ENCODE measurements at places on chromosomes 2 and 18. TPM values are rescaled to one million over a fixed set of nuclear protein-coding genes. Genes with fewer than 3 reads are reported as not detected.

DNA sequence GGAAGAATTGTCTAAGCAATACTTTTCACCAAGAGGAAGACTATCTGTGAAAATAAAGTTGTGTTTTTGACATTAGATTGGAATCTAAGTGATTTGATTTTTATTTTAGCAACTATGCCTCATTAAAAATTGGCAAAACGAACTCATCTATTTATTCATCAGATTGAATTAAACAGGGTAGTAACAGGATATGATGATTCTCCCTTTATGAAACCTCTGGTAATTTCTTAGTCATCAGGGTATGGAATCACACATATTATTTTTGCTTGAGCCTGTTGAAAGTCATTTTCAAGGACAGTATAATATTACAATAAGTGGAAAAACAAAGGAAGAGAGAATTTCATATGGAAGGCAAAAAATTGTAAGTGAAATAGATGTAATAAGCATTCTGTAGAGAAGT, 22.0 kb downstream of the ZNF804A start:
- DNase-seq, result no peak

Gene SLC38A11
- not detected for total RNA-seq

Gene ATP6V1C2
- total RNA-seq, result not detected

Gene SERPINB4
- total RNA-seq, result not detected

DNA sequence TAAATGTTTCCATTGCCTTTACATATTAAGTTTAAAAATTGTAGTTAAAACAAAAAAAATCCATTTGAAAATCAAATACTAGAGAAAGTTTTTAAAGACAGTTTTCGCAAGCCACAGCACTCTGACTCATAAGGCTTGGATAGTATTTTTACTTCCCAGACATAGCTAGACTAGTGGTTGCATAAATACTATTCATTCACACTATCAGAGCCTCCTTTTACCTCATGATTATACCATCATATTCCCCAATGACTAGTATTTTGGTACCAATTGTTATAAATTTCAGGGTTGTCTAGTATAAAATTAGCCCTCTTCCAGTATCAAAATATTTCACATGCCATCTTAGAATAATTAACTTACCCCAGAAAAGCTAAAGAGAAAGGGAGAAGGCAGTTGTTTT, 393.5 kb downstream of the ERBB4 start:
- no peak for DNase-seq

- no peak for DNase-seq
Measured at GRCh38 chr18:32298171-32298667, 108.4 kb downstream of the MEP1B start.

DNA sequence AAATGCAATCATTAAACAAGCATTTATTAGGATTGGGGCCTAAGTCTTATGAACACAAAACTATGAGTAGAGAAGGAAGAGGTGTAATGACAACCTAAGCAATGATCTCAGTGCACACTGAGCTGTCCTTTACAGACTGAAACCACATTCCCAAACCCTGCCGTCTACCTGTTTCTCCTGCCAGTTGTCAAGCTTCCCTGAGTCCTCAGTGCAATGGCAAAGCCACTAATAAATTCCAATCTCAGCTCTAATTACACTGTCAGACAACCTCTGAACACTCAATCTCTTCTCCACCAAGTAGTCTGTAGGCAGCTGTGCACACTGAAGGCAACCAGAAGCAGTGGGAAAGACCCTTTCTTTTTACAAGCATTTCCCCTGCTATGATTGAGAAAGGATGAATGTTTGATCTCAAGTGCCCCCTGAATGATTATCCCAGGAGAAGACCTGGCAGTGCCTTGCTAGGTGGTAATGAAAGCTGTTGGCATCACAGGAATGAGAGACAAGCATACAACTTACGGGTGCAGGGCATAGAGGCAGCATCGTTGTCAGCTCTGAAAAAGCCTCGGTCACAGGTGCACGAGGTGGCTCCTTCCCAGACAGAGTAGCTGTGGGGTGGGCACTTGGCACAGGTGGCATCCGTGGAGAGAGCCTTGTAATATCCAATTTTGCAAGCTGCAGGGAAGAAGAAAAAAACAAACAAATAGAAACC, 71.4 kb downstream of the EPHA4 start:
- no peak for DNase-seq

- no peak for DNase-seq
Measured at GRCh38 chr18:77300579-77300978, 50.9 kb downstream of the GALR1 start.
